ENCODE measurements at places on chromosomes 4 and X. TPM values are rescaled to one million over a fixed set of nuclear protein-coding genes. Genes with fewer than 3 reads are reported as not detected.

PI4K2B gene
- 9.1 TPM for total RNA-seq

ASB12 gene
- 0.18 TPM for total RNA-seq

DTHD1 gene
- not detected for total RNA-seq

TRO gene
- 177 TPM for total RNA-seq

STAG2 gene
- 57.7 TPM for total RNA-seq

PCDH19 gene
- total RNA-seq, result 6.8 TPM

TCP11X2 gene
- total RNA-seq, result not detected

MAGEE2 gene
- not detected for total RNA-seq

SPATA4 gene
- 0.20 TPM for total RNA-seq

AFP gene
- 0.25 TPM for total RNA-seq

PDZD4 gene
- 8.8 TPM for total RNA-seq

TLR2 gene
- total RNA-seq, result 2.4 TPM

MXRA5 gene
- 131 TPM for total RNA-seq

KCTD8 gene
- total RNA-seq, result 6.6 TPM

NIPAL1 gene
- total RNA-seq, result 13.3 TPM

NPY1R gene
- total RNA-seq, result 0.62 TPM

PLAC1 gene
- total RNA-seq, result 10.1 TPM

FAT4 gene
- total RNA-seq, result 61.1 TPM

Measured in mesothelial cell of epicardium (in vitro differentiated cells).